RKO (cell line): ENCODE measurements at places on chromosomes 1 and 21.

GRCh38 chr1:228417061-228417460 lies 400 bp upstream of the TRIM17 start:
- DNase-seq, result no peak

- DNase-seq, result no peak
Measured at GRCh38 chr1:48610628-48611542, 138.9 kb upstream of the SPATA6 start.

- DNase-seq, result no peak
Measured at GRCh38 chr1:153679337-153680119, 1.0 kb downstream of the NPR1 start.

DNA sequence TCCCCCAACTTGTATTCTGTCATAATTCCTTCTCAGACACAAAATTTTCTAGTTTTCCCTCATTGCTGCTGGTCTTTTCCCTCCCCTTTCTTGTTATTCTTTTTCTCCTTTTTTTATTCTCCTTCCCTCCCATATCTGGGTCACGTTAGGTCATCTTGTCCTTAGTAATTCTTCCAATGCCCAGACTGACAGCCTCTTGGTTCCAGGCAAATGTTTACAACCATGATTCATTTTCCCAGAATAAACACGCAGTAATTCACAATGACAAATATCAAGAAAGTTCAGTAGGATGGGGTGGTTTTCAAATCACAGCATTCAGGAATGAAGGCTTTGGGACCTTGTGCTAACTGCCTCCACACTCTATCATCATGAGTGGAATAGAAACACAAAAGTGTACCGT lies 25.2 kb downstream of the NHLH2 start:
- no peak for DNase-seq

DNA sequence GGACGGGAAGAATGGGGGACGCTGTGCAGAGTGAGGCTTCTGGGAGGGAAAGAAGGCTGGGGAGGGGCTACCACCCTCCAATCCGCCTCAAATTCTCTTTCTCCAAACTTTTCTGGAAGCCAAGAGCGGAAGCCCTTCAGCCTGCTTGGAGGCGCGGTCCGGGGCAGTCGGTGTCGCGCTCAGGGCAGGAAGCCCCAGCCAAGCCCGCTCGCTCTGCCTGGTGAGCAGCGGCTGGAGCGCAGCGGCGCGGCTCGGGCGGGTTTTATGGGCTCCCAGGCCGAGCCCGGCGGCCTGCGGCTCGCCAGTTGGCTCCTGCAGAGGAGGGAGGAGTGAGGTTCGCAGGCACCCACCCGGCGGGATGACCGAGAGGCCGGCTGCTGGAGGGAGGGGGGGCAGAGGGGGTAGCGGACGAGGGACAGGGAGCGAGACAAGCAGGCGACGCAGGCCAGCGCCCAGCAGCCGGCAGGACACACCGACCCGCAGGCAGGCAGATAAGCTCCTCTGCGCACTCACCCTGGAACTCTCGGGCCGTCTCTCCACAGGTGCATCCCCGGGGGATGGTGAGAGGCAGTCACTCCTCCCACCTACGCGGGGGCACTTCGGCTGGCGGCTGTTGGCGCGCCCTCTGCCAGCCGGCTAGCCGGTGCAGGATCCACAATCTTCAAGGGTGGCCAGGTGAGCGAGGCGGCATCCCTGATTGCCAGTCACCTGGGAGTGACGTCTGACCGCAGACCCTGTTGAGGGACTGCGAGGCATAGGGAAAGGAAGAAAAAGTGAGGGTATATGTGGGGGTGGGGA lies at the start of gene AVPR1B:
Gene AVPR1B, minus strand, starts transcription at position 238 of the 798 bp plus-strand sequence. CDS start 498 bp downstream, outside the sequence.
- no peak for DNase-seq
